ENCODE measurements at places on chromosomes 6 and 20.

GRCh38 chr6:11389977-11390376 lies 147.6 kb upstream of the TMEM170B start:
- no peak for DNase-seq

GRCh38 chr6:168485818-168486217 lies 44.8 kb downstream of the SMOC2 start:
- no peak for DNase-seq

GRCh38 chr6:90490030-90490716 lies 96.7 kb downstream of the MAP3K7 start:
- DNase-seq: no peak

DNA sequence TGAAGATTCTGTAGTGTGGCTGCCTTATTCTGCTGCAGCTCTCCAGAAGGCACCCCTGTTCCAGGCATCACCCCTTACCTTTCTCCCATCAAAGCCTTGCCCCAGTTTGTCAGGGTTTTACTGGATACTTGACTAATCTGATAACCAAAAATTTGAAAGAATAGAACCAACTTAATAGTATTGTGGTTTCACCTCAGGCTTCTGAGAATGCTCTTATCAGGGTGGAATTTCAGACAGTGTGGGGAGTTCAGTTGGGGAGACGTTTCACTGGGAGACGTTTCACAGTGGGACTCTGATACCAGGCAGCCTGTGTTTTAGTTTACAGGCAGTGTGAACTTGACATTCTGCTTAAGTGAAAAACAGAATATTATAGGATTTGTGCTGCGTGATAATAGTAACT lies 50.5 kb downstream of the SCAND1 start:
- no peak for DNase-seq

DNA sequence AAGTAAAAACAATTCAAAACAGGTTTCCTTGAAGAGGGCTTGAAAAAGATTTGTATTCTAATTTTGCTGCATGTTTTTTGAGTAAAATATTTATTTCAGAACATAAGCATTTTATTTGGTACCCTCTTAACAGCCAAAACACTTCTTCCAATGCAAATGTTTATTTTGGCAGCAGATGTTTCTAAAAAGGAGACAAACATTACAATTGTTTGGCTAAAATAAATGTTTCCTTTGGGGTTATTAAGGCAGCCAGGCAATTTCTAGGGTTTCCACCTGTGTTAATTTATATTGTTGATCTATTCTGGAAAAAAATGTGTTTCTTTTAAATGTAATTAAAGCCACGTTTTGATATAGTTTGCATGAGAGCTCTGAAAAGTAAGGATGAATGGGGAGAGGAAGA lies 56.6 kb downstream of the ARID1B start:
- no peak for DNase-seq

DNA sequence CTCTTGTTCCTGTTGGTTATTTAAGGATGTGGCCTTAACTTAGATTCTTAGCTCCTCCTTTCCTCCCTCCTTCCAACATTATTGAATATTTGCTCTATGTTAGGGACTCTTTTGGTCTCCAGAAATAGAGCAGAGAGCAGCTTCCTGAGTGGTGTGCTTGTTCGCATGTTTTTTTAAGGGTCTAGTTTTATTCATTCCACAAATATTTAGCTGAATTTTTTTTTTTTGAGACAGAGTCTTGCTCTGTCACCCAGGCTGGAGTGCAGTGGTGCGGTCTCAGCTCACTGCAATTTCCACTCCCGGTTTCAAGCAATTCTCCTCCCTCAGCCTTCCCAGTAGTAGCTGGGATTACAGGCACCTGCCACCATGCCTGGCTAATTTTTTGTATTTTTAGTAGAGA lies 169.2 kb downstream of the ZFAND3 start:
- no peak for DNase-seq

- no peak for DNase-seq
These were observed 34.8 kb upstream of the ZFP64 start for GRCh38 chr20:52226370-52226769.

- no peak for DNase-seq
These were observed 265.0 kb upstream of the TAB2 start for GRCh38 chr6:149052350-149053106.

DNA sequence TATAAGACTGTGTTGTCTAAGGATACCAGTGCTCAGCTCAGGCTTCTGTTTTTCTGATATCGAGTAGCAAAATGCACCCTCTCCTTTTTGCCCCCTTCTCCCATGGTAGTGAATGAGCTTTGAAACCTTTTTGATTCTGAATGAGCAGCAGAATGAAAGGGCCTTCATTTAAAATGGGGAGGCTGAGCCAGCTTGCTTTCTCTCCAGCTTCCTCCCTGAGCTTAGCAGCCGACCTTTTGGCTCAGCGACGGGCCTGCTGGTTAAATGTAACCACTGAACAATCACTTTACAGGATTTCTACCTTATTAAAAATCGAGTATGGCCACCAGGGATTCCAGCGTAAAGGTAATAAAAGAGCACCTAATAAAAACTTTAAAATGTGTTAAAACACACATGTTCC lies 133.7 kb upstream of the SPACA1 start:
- no peak for DNase-seq

- DNase-seq: peak; percentile 29
These were observed 68.7 kb downstream of the TOX2 start for GRCh38 chr20:43983359-43983758.

DNA sequence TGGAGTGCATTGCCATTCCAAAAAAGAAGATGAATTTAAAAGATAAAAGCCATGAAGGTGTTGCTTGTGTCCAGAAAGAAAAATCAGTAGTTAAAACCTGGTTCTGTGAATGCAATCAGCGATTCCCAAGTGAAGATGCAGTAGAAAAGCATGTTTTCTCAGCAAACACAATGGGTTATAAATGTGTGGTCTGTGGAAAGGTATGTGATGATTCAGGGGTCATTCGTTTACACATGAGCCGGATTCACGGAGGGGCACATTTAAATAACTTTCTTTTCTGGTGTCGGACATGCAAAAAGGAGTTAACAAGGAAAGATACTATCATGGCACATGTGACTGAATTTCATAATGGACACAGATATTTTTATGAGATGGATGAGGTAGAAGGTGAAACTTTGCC lies 24.7 kb upstream of the BAG2 start:
- DNase-seq: no peak

DNA sequence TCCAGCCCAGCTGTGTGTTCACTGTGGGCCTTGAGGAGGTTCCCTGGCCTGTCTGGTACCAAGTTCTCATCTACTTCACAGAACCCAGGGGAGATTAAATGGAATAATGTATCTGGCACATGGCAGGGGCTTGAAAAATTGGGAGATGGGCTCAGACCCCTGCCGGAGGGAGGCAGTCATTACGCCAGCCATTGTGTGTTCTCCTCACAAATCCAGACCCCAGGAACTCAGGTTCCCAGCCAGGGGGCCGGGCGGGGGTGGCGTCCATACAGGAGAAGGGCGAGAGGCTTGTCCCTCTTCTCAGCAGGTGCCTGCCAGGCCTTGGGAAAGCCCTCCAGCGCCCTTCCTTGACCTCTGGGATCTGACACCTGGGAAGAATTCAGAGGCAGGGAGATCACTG lies 8.1 kb downstream of the NOL4L start:
- no peak for DNase-seq

GRCh38 chr20:23770384-23770783 lies 19.6 kb upstream of the CST1 start:
- DNase-seq: no peak

- no peak for DNase-seq
These were observed 17.2 kb downstream of the SERINC3 start for GRCh38 chr20:44504402-44505307.

DNA sequence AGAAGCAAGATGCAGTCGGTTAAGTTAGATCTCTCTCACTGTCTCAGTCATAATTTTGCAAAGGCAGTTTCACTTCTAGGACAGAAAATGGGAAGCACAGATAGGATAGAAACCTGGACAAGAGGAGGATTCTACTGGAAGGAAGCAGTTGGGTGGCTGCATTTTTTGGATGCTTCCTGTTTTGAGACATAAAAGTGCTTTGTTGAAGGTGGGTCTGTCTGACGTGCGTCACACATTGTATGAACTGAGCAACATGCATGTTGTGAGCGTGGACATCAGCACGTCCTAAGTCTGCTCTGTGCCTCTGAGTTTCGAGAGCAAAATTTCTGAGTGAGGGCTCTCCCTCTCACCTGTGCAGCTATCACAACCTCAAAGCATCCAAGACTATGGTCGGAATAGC lies 68.7 kb upstream of the SNX9 start:
- DNase-seq: no peak

DNA sequence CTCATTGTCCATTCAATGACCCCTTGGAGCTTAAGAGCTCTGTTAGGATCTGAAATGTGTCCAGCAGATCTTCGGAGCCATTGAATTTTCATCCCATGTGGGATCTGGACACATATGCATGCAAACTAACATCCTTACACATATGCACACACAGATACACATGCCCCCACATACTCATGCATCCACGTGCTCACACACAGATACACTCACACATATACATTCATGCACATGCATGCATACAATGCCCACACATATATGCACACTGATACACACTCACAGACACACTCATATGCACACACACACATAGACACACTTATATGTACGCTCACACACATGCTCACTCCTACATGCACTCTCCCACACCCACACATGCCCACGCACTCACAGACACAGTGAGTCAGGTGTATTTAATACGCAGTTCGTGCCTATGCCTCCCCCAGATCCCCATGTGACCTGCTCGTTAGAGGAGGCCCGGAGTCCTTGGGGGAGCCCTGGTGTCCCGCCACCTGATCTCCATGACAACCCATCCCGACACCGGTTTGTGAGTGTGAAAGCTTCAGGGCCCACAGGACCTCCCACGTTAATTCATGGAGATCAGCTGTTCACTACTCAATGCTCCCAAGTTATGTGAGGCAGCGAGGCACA lies 121.9 kb upstream of the SULF2 start:
- DNase-seq: no peak

DNA sequence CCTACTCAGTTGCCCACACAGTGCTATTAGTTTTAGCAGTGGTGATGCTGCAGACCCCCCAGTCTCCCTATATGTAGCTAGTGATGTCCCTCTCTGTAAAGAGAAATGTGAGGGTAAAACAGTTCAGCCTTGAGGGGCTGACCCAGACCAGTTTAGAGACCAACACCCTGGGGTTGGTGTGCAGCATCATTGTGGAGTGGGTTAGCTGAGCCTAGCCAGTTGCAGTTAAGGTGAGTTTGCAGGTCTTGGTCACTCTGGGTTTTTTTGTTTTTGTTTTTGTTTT lies 401 bp upstream of the B3GALT4 start:
- no peak for DNase-seq

- no peak for DNase-seq
These were observed 144.7 kb upstream of the ZNF217 start for GRCh38 chr20:53738039-53738944.

- peak; percentile 35 for DNase-seq
These were observed 8.0 kb upstream of the NPBWR2 start for GRCh38 chr20:64115171-64115911.

DNA sequence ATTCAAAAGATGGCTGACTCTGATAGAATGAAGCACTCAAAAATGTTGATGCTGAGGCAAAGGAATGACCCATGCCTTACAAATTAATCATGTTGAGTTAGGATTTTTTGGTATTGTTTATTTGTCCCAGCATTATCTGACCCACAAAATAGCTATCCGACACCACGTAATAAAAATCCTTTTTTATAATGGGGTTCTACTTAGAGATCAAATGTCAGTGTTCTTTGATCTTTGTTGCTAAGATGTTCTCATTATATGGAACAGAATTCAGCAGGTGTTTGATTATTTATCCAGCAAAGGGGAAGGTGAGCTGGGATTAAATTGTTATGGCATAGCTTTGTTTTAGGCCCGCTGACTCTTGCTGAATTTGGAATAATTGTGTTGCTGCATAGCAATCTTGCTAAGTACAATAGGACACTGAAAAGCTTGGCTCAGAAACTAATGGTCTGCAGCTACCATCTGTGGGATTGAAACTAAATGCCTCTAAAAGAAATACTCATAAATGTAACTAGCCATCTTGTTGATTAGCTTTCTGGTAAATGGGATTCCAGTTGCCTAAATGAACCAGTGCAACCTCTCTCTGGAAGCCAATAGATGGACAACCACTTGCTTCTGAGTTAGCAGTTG lies 180.2 kb upstream of the HDAC2 start:
- no peak for DNase-seq

GRCh38 chr6:8029243-8029870 lies 34.8 kb downstream of the BLOC1S5 start:
- DNase-seq: no peak

DNA sequence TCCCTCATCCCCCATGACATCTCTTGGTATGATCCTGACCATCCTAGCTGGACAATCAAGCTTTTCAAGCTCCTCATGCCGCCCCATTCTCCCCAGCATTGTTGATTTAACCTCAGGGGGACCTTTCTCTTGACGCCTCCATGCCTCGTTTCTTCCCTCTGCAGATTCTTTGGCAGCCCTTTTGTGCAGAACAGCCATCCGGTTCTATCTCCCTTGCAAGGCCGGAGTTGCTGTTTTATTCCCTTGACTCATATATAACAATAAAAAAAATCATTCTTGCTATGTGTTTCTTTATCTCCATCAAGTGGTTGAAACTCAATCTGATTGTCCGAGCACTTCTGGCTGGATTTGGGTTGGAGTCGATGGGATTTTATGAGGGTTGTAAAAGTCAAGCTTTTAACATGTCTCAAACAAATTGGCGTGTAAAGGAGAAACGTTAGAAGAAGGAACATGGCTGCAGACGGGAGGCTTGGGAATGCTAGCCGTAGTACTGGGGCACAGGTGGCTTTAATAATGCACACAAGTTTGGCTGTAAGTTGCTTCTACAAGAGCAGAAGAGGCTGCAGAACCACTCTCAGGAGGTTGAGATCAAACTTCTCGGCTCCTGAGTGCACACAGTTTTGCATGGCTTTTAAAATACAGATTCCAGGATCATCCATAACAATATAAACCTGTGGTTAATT lies 3.9 kb upstream of the SULF2 start:
- DNase-seq: no peak

DNA sequence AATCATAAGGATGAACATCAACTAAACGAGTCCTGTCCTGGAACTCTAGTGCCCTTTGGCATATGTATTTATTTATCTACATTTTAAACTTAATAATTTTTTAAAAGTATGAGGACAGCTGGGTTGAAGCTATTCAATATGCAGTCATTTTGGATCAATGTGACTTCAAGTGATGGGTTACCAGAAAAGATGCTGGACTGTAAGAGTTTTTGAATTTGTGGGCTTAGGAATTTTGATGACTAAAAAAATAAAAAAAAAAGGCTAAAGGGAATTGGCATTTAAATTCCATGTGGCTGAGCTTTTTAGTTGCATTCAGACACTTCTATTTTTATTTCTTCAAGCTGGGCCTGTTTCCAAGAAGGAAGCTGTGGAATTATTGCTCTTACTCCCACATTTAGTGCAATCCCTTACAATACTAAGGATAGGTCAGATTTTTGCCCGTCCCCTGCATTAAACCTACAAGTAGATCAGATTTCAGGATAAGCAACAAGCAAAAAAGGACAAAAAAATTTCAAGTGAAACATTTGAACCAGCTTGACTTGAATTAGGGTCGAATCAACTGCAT lies 704.2 kb upstream of the CITED2 start:
- no peak for DNase-seq

- no peak for DNase-seq
These were observed 868 bp downstream of the LTV1 start for GRCh38 chr6:143844006-143844405.

- DNase-seq: no peak
These were observed 26.9 kb downstream of the LYRM2 start for GRCh38 chr6:89611666-89612065.

Data from NCI-H345 (cell line).